Cortex of kidney (tissue), 1 donor: ENCODE measurements at places on chromosomes 11 and 22.

DNA sequence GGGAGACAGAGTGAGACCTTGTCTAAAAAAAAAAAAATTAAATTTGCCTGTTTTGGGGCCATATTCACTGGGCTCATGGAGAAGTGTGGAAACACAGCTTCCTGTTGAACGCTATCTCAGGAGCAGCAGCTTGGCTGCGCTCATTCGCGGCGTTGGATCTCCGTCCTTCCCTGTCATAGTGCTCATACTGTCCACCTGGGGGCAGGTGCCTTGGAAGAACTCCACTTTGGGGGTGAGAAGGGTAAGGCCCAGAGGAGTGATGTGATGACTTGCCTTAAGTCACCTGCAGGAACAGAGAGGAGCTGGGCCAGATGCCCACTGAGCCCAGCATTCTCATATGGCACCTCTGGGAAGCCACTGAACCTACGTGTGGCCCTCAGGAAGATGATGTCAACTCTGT is 82.8 kb downstream of the CABIN1 start:
- no peak for DNase-seq

- DNase-seq: no peak
Measured at GRCh38 chr11:93520726-93521509, 22.3 kb downstream of the SMCO4 start.

- no peak for DNase-seq
Measured at GRCh38 chr22:40749829-40750228, 69.3 kb downstream of the SLC25A17 start.

DNA sequence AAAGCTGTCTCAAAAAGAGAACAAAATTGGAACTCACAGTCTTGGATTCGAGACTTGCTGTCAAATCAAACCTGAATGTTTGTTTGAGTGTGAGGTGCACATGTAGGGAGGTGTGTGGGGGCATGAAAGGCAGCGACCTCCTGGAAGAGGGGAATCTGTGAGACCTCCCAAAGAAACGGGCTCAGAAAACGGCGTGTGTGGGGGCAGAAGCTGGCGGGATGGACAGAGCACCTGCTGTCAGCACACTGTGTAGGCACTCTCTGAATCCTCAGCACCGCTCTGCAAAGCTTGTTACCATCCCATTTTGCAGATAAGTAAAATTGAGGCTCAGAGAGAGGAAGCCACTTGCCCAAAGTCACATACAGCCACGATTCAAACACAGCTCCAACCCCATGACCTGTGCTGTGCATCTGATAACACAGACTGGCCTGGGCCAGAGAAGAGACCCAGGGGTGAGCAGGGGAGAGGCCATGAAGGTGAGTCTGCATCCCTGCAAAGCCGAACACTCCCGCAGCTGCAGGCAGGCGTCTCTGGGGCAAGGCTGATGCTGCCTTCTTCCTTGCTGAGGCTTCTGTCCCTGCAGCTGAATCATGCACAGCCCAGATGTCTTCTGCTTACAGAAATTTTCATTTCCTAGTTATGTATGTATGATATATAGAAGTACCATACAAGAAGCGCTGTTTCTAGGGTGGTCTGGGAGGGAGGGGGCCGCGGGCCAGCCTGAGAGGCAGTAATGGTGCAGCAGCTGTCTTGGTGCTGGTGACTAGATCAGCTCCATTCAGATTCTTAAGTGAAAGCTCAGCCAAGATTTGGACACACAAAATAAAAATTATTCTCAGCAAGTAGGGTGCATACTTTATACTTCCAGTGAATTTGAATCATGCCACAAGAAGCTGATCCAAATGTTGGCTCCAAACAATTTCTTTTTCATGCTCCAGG is 67.3 kb upstream of the SHISAL1 start:
- DNase-seq: no peak

- no peak for DNase-seq
Measured at GRCh38 chr22:40392618-40393017, 22.2 kb downstream of the SGSM3 start.

GRCh38 chr11:85685820-85686459 is at the start of gene CCDC89:
CCDC89 (minus strand) TSS chr11:85686195; CDS start chr11:85686130, 65 bp downstream.
- DNase-seq: no peak

DNA sequence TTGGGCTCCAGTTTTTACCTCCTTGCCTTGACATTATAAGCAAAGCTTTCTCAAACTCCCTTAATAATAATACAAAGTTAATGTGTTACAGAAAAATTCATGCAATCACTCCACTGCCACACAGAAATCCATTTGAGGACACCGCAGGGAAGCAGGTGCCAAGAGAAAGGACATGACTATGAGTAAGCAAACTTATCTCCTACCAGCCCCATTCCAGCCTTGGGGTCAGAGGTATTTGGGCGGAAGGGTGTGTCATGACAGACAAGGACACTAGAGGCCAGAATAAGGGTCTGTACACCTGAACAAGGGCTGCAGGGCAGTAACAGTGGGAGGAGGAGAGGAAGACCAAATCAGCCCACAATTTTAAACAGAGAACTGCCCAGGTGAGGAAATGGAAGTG is 5.9 kb downstream of the GNG3 start:
- DNase-seq: no peak

DNA sequence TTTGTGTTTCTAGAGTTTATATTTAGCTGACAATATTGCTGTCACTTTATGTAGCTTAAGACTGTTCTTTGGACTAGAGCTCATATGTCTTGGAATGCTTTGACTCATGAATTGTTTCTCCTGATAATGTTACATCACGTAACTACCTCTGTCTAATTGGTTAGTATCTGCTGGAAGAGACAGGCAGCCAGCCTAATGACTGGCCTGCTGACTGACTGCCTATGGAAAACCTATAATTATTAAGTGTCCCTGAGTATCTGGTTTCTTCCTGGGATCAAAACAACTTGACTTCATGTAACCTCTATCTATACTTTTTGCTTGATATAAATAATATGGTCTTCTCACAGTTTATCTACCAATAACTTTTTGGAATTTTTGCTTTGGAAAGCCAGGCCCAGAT is 9.4 kb downstream of the SOX6 start:
- DNase-seq: no peak

DNA sequence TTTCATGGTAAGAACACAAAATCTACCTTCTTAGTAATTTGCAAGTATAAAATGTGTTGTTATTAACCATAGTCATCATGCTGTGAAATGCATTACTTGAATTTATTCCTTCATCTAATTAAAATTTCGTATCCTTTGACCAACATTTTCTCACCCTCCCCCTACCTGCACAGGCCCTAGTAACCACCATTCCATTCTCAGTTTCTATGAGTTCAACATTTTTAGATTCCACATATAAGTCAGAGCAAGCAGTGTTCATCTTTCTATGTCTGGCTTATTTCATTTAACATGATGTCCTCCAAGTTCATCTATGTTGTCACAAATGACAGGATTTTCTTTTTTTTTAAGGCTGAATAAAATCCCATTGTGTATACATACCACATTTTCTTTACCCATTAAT is 43.5 kb upstream of the CCDC179 start:
- no peak for DNase-seq

- DNase-seq: no peak
Measured at GRCh38 chr11:2466069-2466801, 21.4 kb downstream of the KCNQ1 start.

DNA sequence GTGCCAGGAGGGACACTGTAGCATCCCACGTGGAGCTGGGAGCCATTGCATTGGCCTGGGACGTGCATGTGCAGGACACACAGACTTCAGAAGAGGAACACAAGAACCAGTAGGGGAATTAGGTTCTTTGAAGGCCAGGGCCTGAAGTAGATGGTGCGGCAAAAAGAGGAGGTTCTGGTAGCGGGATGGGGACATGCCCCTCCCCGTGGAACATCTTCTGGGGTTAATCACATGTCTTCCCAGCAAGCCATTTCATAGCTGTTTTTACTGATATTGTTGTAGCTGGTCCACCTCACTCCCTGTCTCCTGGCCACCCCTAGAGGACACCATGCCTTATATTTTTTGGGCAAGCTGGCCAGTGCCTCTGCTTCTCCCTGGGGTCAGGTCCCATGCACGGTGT is 74.3 kb downstream of the SCN3B start:
- DNase-seq: no peak

DNA sequence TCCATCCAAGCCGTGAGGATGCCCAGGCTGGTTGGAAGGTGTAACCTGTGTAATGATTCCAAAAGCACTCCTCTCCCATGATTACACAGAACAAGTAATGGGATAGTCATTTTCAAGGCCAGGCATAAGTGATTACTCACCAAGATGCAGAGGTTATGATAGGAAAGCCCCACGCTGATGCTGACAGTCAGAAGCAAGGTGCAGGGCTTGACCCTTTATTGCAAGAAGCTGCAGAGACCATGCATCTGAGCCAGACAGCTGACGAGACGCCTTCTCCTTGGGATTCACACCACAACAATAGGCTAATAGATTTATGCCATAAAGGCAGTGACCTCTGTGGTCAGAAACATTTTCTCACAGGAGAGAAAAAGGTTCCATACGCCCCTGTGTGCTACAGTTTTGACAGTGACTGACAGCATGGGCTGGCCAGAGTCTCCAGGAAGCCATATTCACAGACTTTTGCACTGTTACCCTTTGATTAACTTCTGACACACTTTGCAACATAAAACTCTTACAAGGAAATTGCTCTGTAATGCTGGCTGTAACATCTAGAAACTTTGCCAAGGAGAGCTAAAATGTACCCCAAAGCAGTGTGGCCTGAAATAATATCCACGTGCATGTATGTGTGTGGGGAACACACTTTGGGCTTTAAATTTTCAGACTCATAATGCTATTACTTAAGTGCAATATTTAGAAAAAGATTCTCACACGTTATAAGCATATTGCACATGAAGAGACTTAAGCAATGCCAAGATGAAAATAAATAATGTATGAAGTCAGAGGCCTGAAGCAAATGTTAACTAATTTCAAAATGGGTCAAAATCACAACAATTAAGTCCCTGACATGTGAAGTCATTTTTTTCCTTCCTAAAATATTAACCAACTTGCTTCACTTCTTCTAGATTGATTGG is 1079.0 kb upstream of the TENM4 start:
- DNase-seq: no peak

DNA sequence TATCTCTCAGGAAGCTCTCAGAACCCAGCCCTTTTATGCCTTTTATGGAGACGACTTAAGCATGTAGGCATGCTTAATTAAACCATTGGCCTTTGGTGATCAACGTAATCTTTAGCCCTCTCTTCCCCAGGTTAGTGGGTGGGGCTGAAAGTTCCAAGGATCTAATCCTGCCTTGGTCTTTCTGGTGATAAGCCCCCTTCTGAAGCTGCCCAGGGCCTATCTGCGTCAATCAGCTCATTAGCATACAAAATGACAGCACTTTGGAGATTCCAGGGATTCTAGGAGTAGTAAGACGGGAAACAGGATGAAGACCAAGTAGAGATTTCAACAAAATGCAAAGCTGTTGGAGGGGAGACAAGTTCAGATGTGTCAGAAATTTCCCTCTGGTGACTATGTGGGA is 3.1 kb downstream of the FAM118A start:
- DNase-seq: no peak

DNA sequence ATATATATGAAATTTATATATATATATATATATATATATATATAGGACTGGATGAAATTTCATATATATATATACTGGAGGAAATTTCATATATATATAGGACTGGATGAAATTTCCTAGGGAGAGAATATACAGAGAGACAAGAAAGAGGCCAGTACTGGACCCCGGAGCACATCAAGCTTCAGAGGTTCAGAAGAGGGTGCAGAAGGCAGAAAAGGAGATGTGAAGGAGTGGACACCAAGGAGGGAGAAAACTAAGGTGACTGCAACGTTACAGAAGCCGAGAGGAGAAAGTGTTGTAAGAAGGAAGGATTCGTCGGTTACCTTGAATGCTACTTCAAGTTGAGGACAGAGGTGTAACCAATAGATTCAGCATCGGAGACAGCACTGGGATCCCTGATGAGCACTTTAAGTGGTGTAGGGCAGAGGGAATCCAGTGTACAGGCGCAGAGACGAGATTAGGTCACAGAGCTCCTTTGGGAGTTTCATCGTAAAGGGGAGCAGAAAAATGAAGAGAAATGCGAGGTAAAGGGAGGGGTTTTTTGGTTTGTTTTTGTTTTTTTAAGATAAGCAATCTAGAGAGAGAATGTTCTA is 8.5 kb upstream of the TPH1 start:
- no peak for DNase-seq

DNA sequence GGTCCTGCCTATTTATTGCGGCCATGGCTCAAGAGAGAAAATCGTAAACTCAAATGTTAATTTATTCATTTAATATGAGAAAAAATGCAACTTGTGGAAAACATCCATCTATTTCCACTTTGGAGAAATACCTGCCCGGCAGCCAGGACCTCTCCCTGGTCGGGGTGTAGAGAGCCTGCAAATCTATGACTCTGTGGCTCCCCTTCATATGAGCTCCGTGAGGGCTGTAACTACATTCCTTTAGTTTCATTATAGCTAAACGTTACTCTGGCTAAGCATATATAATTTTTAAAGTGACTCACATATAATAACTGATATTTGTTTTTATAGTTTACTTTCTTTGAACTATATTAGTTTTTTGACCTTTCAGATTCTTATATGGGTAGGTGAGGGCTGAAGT is 857.8 kb upstream of the FAT3 start:
- DNase-seq: no peak

DNA sequence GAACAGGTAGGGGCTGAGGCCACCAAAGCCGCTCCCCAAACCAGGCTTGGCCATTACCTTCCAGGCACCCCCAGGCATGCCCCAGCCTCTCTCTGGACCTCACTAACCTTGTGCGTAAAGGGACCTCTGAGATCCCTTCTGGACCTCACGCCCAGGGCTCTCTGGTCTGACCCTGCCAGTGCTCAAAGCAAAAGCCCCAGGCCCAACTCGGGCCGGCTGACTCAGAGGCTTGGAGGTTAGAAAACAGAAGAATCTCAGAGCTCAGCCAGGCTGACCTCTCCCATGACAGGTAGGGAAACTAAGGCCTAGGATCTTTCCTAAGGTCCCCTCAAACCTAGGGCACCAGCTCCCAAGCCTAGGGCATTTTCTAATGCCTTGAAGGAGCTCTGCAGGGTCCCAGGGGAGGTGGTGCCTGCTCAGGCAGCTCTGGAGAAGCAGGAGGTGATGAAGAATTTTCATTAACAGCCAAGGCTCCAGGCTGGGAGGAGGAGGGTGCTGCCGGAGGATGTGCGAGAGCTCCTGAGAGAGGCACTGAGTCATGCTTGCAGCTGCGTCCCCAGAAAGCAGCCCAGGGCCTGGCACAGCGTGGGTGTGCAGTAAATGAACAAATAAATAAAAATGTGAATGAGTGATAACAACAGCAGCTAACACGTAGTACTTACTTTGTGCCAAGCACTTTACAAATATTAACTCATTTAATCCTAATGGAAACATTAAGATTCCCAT is 25.6 kb downstream of the ARRB1 start:
- no peak for DNase-seq

- no peak for DNase-seq
Measured at GRCh38 chr11:2383852-2384804, 7.0 kb downstream of the CD81 start.

DNA sequence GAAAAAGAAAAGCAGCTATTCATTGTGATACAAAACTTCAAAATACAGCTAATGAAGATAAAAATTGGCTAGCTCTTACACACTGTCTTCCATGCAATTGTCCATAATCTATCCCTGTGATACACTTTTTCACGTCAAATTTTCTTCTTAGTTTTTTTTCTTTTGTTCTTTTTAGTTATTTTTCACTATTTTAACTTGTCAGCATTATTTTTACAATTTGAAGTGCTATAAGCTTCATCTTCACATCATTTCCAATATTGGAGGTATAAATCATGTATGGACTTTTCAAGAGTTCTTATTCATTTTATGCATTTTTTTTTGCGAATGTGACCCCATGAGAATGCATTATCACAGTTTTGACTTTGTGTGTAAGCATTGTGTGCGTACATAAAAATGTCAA is 4.1 kb downstream of the OR5B17 start:
- no peak for DNase-seq

GRCh38 chr11:113181094-113181493 is 133.3 kb upstream of the TTC12 start:
- no peak for DNase-seq

- no peak for DNase-seq
Measured at GRCh38 chr11:68780829-68781228, 29.5 kb upstream of the TESMIN start.
